PC-9 (cell line): ENCODE measurements at places on chromosomes 16 and 17. TPM values are rescaled to one million over a fixed set of nuclear protein-coding genes. Genes with fewer than 3 reads are reported as not detected.
A peak's percentile ranks its signal among the peaks of the same experiment; 100 is the strongest.

DNA sequence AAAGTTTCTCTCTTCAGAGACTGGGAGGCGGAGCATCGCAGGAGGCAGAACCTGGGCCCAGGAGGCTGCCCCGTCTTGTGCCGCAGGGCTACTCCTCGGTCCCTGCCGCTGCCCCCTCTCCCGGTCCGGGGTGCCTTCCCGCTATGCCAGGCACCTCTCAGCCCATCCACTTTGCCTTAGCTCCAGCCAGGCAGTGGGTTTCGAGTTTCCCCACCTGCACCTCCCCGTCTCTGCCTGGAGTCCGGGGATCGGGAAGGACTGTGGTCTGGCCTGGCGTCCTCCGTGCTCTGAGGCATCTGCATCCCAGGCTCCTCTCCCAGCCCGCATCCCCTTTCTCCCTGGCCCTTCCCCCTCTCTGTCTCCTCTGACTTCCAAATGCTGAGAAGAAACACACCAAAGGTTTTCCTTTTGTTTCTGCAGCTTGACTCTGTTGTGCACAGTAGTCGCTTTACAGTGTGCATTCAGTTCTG is 26.8 kb upstream of the PIK3R6 start:
- H3K4me3 ChIP-seq = no peak overlapping the region
- no peaks in the 10 kb centered on the region for H3K4me1 ChIP-seq
- H3K27me3 ChIP-seq = peaks cover 23% of the 10 kb centered on the region; the same call in 1 of the 2 replicates
- DNase-seq = no peak
- no peaks in the 10 kb centered on the region for H3K36me3 ChIP-seq

AATK gene
- total RNA-seq = 0.46 and 2.4 TPM in 2 replicates

DNA sequence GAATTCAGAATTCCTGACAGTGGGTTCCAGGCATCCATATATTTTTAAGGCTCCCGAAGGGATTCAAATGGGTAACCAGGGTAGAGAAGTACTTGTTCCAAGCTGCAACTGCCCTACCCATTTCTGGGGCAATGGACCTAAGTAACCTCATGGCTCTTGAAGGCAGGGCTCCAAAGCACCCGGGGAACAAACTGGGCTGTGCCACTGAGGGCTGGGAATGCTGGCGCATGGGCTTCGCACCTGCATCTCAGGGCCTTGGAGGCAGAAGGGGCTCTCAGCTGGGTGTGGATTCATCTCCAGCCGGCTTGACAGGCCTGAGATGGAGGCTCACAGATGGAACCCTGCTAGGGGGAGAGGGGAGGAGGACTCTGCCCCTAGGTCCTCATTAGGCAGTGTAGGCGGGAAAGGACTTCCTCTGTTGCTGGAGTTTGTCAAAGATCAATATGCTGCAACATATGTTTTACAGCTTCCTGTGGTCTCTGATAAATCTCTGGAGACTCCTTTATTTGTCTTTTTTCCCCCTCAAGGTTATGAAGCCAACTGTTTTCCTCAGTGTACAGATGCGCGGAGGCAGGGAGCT is 232.3 kb upstream of the NLRP1 start:
- no peaks in the 10 kb centered on the region for H3K36me3 ChIP-seq
- peaks cover 10% of the 10 kb centered on the region for H3K4me1 ChIP-seq
- DNase-seq = no peak
- H3K27me3 ChIP-seq = peaks cover 51% of the 10 kb centered on the region; the same call in 1 of the 2 replicates
- H3K27ac ChIP-seq = no peak overlapping the region
- H3K4me3 ChIP-seq = no peak overlapping the region

CPHXL2 gene
- not detected in 2 replicates for total RNA-seq

DNA sequence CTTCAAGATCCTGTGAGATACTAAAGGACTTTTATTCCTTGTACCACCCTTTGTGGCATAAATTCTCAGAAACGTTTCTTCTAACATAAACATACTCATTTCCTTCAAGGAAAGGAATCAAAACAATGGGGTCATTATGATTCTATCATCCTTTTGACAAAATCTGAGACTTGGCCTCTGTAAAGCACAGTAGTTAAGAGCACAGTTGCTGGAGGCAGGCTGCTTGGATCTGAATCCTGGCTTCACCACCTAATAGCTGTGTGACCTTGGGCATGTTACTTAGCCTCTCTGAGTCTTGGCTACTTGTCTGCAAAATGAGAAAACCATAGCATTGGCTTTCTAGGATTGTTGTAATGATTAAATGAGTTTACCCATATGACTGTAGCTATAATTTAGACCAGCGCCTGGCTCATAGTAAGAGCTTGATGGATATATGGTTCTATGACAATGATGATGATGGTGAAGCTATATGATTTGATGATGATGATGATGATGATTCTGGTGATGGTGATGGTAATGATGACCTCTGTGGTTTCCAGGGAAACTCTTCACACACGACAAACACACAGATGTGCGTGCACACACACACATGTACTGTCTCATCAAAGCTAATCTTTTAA is 6.1 kb upstream of the KRT31 start:
- DNase-seq = no peak
- peak overlapping the region; percentile 89 for H3K27ac ChIP-seq
- H3K4me3 ChIP-seq = no peak overlapping the region
- H3K36me3 ChIP-seq = no peaks in the 10 kb centered on the region
- peaks cover 48% of the 10 kb centered on the region for H3K4me1 ChIP-seq

DNA sequence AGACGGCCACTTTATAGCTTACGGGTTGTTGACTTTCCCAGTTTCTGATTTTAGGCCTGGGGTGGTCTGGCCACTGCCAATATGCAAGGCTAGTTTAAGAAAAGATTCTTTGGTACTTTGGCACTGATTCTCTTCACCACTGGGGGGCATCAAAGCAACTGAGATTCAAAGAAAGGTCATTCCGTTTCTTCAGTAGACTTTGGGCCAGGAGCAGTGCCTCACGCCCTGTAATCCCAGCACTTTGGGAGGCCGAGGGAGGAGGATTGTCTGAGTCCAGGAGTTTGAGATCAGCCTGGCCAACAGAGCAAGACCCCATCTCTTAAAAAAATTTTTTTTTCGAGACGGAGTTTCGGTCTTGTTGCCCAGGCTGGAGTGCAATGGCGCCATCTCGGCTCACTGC is 53.0 kb downstream of the RPA1 start:
- H3K4me3 ChIP-seq = no peak overlapping the region
- no peak overlapping the region for H3K27ac ChIP-seq
- H3K4me1 ChIP-seq = no peaks in the 10 kb centered on the region
- no peaks in the 10 kb centered on the region for H3K27me3 ChIP-seq

- H3K36me3 ChIP-seq = no peaks in the 10 kb centered on the region
- no peak overlapping the region for H3K4me3 ChIP-seq
- H3K27me3 ChIP-seq = no peaks in the 10 kb centered on the region
- H3K4me1 ChIP-seq = no peaks in the 10 kb centered on the region
Observed at GRCh38 chr17:66647391-66647983, 187.4 kb upstream of the CACNG5 start.

VASN gene
- 45.3 and 49.8 TPM in 2 replicates for total RNA-seq

- no peaks in the 10 kb centered on the region for H3K36me3 ChIP-seq
- H3K4me3 ChIP-seq = no peak overlapping the region
- no peak overlapping the region for H3K27ac ChIP-seq
- no peaks in the 10 kb centered on the region for H3K27me3 ChIP-seq
Observed at GRCh38 chr17:8489841-8490240, 54.2 kb downstream of the NDEL1 start.

UBALD2 gene
- total RNA-seq = 110 and 134 TPM in 2 replicates

MT4 gene
- not detected in 2 replicates for total RNA-seq

CACNG3 gene
- total RNA-seq = not detected in 2 replicates

SLC5A2 gene
- total RNA-seq = 0.13 and 0.60 TPM in 2 replicates

BAIAP2 gene
- 109 and 125 TPM in 2 replicates for total RNA-seq

GRCh38 chr17:54111576-54111975 is 288.8 kb downstream of the KIF2B start:
- no peak overlapping the region for H3K4me3 ChIP-seq
- no peaks in the 10 kb centered on the region for H3K4me1 ChIP-seq
- DNase-seq = no peak
- H3K36me3 ChIP-seq = no peaks in the 10 kb centered on the region
- no peaks in the 10 kb centered on the region for H3K27me3 ChIP-seq
- no peak overlapping the region for H3K27ac ChIP-seq

DNA sequence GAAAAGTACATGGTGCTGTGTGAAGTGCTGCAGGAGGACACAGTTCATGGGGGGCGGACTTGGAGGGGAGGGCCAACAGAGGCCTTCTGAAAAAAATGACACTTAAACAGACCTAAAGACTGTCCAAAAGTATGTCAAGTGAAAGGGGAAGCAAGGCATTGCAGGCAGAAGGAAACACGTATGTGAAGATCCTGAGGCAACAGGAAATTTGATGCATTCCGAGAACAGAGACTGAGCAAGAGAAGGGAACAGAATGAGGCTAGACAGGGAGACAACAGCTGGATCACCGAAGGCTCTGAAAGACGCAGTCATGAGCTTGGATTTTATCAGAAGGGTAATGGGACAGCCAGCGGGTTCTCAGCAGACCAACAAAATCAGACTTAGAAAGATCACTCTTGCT is 1.1 kb downstream of the IFT20 start:
- H3K4me1 ChIP-seq = peaks cover 22% of the 10 kb centered on the region
- H3K4me3 ChIP-seq = peak overlapping the region; percentile 87
- no peaks in the 10 kb centered on the region for H3K27me3 ChIP-seq
- H3K27ac ChIP-seq = no peak overlapping the region
- DNase-seq = no peak

- H3K36me3 ChIP-seq = no peaks in the 10 kb centered on the region
- H3K27ac ChIP-seq = no peak overlapping the region
- H3K4me3 ChIP-seq = no peak overlapping the region
- no peak for DNase-seq
- H3K27me3 ChIP-seq = no peaks in the 10 kb centered on the region
- peaks cover 17% of the 10 kb centered on the region for H3K4me1 ChIP-seq
Observed at GRCh38 chr17:69959283-69959682, 115.7 kb upstream of the KCNJ16 start.

PRSS27 gene
- total RNA-seq = 14.8 and 21.2 TPM in 2 replicates

GRCh38 chr17:53470626-53471025 is 352.1 kb upstream of the KIF2B start:
- no peaks in the 10 kb centered on the region for H3K4me1 ChIP-seq
- no peak overlapping the region for H3K4me3 ChIP-seq
- no peak for DNase-seq
- no peaks in the 10 kb centered on the region for H3K27me3 ChIP-seq

- no peaks in the 10 kb centered on the region for H3K36me3 ChIP-seq
- H3K27me3 ChIP-seq = peaks cover 100% of the 10 kb centered on the region
- H3K27ac ChIP-seq = no peak overlapping the region
- DNase-seq = no peak
- H3K4me3 ChIP-seq = no peak overlapping the region
Observed at GRCh38 chr17:73750975-73751374, 106.7 kb upstream of the SDK2 start.

LRRC46 gene
- 1.5 and 1.9 TPM in 2 replicates for total RNA-seq

DNA sequence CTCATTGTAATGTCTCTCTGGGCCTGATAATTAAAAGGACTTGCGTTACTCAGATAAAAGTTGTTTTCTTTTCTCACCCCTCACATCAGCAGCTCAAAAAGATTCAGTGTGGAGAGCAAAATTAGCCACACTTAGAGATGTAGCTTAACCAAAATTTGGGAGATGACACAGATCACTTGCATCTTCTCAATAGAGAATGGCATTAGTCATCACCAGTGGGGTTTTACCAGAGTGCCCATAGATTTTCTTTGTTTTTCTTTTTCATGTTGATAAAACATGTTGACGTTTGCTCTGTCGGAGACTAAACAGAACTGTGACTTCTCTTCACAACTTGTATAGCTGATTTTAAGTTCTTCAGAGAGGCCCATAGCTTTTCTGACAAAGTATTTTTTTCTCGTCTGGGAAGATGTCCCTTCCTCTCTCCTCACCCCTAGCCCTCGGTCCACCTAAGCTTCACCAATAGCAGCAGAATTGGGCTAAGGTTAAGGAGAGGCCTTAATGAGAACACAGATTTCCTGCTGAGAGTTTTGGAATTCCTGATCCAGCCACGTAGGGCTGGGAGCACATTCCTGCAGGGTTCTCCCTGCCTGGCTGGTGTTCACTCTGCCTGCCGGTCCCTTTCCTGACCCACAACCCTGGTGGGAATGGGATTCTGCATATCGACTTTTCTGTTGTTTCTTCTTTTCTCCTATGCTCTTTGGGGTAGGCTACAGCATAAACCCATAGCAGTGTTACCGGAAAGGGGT is 92.6 kb downstream of the CACNG3 start:
- H3K4me1 ChIP-seq = no peaks in the 10 kb centered on the region
- no peak overlapping the region for H3K4me3 ChIP-seq
- no peak overlapping the region for H3K27ac ChIP-seq
- H3K36me3 ChIP-seq = no peaks in the 10 kb centered on the region
- peaks cover 68% of the 10 kb centered on the region for H3K27me3 ChIP-seq

HASPIN gene
- 25.1 and 26.8 TPM in 2 replicates for total RNA-seq

GRCh38 chr17:27421111-27421510 is 35.1 kb upstream of the KSR1 start:
- no peaks in the 10 kb centered on the region for H3K27me3 ChIP-seq
- H3K4me3 ChIP-seq = no peak overlapping the region
- no peaks in the 10 kb centered on the region for H3K36me3 ChIP-seq
- no peak overlapping the region for H3K27ac ChIP-seq

DNA sequence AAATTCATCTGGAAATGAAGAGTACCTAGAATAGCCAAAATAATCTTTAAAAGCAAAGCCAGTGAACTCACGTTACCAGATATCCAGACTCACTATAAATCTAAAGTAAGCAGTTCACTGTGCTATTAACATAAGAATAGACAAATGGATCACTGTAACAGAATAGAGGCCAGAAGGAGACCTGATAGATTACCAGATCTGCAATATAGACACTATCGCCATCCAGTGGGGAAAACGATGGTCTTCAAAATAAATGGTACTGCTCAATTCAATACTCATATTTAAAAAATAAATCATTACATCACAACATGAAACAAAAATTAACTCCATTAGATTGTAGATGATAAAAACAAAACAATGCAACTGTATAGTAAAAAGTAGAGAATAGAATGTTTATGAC is 158.6 kb upstream of the CDH8 start:
- no peaks in the 10 kb centered on the region for H3K27me3 ChIP-seq
- no peak overlapping the region for H3K27ac ChIP-seq
- DNase-seq = no peak
- H3K4me1 ChIP-seq = no peaks in the 10 kb centered on the region
- no peak overlapping the region for H3K4me3 ChIP-seq
- H3K36me3 ChIP-seq = no peaks in the 10 kb centered on the region
